ENCODE measurements at places on chromosomes 11 and 22.

DNA sequence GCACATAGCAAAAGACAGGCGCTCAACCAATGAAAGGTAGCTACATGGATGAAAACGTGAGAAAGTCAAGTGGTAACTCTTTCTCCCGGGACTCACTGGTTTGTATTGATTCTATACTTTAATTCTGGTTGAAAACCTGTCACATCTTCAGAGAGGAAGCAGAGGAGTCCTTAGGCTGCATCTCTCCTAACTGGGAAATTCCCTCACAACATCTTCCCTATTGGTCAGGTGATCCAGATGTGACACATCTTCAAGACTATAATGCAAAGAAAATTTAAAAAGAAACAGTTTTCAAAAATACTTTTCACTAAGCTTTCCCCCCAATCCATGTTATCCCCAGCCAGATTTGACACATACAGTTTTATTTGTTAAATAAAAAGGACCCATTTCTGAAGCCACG is 62.7 kb upstream of the RCN1 start:
- no peak for DNase-seq

DNA sequence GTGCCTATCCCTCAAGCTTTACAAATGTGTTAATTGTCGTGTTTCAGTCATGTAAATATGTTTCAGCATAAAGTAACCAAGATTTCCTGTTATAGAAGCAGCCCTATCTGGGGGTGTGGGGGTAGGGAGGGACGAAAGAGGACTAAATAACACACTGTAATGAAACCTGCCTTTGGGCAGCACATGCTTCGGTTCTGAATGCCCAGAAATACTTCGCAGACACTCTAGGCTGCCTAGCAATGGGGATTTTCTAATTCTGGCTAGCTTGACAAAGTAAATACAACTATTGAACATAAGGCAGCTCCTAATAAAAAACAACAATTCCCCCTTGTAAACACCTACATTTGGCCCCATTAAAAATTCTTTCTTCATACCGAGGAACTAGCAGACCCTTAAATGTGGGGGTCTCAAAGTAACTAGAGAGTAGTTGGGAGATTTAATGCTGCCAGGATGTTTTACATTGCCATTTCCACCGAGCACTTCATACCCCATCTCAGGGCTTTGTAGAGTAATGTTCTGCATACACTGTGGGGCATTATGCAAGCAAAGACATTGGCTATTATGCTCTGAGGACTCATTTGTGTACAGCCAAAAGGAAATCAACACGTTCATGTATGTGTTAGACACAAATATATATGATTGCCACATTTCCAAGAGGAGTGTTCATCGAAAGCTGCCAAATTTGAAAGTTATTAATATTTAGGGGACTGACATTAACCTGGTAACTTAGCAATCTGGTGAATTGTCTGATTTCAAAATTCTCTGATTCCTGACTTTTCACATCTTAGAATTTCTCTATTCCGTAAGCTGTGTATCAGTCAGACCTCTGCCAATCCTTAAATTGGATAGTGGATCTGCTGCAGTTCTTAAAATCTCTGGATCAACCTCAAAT is 42.1 kb downstream of the PAX6 start:
- DNase-seq, result no peak

DNA sequence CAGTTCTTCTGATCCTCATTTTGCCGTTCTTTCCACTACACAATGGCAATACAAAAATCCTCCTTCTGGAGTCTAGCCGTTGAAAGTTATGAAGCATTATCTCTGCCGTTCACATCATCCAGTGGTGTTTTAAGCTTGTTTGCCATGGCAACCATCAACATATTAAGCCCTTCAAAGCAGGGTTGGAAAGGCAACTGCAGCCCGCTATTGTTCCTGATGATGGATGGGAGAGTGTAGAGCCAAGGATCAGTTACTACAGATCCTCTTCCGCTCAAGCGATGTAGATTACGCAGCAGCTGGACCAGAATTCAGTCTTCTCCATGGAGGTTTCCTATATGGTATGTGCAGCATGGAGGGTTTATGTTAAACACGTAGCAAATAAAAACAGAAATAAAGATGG is 352.7 kb downstream of the NTM start:
- no peak for DNase-seq

DNA sequence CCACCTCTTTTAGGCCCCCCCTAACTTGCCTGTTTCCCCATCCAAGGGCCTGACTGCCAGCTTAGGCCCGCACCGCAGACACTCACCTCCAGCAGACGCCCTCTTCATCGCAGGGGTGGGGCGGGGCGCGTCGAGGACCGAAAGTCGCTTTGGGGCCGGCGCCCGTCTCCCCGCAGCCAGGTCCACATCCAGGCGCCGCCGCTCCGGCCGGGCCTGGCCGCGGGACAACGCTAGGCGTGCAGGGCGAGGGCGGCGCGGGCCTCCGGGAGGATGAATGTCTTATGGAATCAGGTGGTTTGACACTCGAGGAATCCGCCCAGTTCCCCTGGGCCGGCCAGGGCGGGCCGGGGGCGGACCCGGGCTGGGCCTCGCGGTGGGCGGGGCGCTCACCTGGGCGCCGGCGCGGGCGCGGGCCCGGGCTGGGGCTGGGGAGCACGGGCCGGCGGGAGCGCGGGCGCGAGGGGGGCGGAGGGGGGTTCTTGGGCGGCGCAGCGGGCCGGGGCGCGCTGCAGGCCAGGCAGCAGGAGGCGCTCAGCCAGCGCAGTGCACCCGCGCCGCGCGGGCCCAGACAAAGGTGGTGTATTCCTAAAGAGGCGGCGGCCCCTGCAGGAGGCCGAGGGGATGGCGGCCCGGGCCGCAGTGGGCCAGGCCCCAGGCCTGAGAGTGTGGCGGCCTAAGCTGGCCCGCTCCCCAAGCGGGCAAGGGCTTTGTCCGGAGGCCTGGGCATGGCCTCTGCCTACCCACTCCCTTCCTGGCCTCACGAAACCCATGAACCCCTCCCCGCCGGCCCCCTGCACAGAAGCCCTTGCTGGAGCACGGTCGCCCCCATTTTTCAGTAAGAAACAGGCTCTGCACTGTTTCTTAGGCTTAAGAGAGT is 177.6 kb downstream of the IGLL1 start:
- peak; percentile 59 for DNase-seq

Measured in CD4-positive, alpha-beta T cell treated with Interleukin-6 for 4 hours (primary cell).